ENCODE measurements at places on chromosomes 6 and 20.

DNA sequence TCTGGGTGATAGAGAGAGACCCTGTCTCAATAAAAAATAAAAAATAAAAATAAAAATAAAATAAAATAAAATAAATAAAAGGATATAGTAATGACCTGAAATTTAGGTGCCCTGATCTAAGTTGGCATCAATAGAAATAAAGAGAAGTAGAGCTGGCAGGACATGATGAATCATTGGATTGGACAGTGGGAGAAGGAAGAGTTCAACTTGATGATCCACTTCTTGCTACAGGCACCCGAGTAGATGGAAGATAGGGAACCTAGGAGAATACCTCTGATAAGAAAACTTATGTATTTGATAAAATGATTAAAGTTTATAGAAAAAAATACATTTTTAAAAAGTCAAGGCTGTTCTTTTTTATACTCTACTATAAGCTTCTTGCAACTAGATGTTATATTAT, 79.0 kb downstream of the ADTRP start:
- DNase-seq, result no peak

DNA sequence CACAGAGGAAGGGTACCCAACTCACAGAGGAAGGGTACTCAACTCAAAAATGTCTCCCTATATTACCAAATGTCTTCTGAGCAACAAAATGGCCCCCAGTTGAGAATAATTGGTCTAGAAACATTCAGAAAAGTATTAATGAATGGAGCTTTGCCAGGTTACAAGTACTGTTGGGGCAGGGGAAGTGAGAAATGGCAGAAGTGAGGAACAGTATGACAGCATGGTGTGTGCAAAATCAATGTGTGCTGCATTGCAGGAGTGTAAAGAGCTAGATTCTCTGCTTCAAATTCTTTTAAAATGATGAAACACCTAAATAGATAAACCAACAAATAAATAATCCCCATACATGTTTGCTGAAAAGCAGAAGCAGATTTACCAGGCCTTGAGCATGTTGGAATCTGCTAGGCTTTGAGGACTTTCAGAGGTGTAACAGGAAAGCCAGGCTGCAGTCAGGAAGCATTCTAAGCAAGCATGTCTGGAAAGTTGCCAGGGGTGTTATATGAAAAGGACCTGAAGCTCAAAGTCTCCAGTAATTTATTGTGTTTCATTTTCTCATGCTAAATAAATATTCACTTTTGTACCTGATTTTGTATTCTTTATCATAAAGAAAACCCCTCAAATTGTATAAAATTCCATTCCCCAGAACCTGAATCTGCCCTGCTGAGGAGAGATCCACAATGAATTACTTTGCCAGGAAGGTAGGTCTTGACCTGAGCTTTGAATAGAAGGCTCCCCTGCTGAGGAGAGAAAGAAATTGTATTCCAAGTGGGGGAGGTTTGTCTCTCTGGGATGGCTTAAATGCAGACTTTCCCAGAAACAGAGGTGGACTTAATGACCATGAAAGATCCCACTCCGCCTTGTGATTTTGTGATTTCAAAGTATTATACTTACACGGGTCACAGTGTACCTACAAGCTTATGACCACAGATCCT, 265.0 kb upstream of the MARCKS start:
- DNase-seq, result no peak

DNA sequence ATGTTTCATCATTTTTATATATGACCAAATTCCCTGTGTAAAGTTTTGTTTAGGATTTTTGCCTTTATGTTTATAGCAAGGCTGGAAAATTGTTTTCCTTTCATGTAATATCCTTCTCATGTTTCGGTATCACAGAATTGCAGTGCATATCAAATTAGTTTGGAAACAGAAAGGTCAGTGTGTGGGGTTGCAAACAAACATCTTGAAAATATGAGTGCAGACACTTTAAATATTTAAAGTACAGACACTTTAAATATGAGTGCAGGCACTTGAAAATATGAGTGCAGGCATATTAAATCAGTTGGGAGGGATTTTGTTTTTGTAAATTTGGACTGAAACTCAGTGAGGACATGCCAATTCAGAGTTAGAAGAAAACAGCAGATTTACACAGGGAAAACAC, 6.5 kb downstream of the SLPI start:
- DNase-seq, result no peak

- no peak for DNase-seq
These were observed 82.1 kb upstream of the MLIP start for GRCh38 chr6:54029187-54029586.

DNA sequence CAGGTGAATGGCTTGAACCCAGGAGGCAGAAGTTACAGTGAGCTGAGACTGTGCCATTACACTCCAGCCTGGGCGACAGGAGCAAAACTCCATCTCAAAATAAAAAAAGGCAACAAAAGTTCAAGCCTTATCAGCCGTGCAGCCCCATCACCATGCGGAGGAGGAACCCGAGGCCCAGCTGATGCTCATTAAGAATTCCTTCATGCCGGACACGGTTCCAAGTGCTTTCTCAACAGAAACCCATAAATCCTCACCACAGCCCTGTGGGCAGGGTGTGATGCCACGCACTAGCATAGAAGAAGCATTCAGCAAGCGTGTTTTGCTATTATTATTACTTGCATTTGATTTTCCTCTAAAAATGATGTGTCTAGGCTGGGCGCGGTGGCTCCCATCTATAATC, 56.3 kb downstream of the PREX1 start:
- no peak for DNase-seq

DNA sequence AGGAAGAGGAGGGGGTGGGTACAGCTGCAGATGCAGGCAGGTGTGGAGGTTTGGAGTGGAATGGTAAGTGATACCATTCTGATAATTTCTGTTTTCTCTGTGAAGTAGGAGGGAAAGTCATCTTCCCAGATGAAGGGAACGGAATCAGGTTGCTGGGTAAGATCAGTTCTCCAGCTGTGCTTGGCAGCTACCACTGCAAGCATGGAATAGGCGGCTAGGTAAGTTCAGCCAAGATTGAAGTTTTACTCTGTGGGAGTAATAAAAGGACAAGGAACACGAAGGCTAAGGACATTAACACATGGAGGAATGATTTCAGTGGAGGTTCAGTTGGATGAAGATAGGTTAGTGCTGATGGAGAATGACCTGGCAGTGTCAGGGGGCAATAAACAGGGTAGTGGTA, 128.3 kb downstream of the CARMIL1 start:
- no peak for DNase-seq

GRCh38 chr20:21273755-21274386, 29.3 kb upstream of the XRN2 start:
- DNase-seq, result no peak

DNA sequence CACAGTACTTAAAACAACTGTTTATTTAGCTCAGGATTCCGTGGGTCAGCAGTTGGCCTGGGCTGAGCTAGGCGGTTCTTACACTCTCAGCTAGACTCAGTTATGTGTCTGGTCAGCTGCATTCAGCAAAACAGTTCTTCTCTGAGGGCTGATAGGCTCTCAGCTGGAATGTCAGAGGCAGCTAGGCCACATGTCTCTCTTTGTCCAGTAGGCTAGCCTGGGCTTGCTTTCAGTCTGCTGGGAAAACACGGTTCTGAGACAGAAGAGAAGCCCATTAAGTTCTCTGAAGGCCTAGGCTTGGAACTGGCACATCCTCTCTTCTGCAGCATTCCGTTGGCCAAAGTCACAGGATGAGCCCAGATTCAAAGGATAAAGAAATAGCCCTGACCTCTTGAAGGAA, 65.6 kb downstream of the TULP4 start:
- DNase-seq, result no peak
